Regular cardiac myocyte (primary cell): ENCODE measurements at places on chromosomes 7 and 10. TPM values are rescaled to one million over a fixed set of nuclear protein-coding genes. Genes with fewer than 3 reads are reported as not detected.

Gene ASAH2
- 0.28 and 1.3 TPM in 2 replicates for total RNA-seq

Gene HTRA1
- total RNA-seq: 82.4 and 232 TPM in 2 replicates

Gene CYP3A4
- not detected in 2 replicates for total RNA-seq

Gene TDRD1
- 1.9 and 5.1 TPM in 2 replicates for total RNA-seq

Gene RGS10
- 37.5 and 40.5 TPM in 2 replicates for total RNA-seq

Gene STAMBPL1
- total RNA-seq: 55.2 and 64.6 TPM in 2 replicates

Gene NEUROD6
- not detected in 2 replicates for total RNA-seq
